MG63 (cell line): ENCODE measurements at places on chromosomes 16 and 17. TPM values are rescaled to one million over a fixed set of nuclear protein-coding genes. Genes with fewer than 3 reads are reported as not detected.

Gene CTRL
- 0.72 and 1.9 TPM in 2 replicates for total RNA-seq

DNA sequence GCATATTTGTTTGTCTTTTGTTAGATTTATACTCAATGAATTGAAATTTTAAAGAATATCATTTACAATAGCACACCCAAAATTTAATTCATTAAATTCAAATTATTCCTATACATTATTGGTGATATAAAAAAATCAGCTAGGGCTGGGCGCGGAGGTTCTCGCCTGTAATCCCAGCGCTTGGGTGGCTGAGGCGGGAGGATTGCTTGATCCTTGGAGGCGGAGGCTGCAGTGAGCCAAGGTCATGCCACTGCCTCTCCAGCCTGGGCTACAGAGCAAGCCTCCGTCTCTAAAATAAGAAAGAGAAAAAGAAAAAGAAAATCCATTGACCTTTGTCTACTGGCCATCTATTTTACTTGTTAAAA, 4.5 kb upstream of the PRDM7 start:
- no peak for DNase-seq

Gene CD300LG
- not detected in 2 replicates for total RNA-seq

Gene CMTM2
- total RNA-seq, result not detected in 2 replicates

DNA sequence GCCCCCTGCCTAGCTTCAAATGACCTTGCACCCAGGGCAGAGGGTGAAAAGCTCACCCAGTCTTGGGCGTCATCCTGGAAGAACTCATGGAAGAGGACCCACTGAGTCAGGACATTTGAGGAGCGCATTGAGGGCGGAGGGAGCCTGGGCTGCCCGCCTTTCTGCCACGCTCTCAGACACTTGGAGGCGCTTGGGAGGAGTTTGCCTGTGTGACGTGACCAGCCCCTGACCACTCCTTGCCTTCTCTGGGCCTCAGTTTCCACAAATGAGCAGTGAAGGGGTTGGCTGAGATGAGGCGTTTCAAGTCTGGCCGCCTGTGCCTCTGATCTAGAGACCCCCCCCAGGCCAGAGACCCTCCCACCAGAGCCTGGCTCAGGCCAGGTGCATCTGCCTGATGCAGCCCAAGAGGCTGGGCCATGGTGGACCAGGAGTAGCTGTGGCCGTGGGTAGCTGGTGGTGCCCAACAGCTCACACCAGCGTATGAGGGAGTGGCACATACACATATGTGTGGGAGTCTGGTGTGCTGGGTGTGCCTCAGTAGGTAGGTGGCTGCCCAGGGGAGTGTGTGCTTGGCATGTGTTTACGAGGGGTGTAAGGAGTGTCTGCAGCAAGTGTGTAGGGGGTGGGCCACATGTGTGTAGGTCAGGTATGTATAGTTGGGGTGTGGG, 80.2 kb upstream of the TOB1 start:
- no peak for DNase-seq

Gene LPO
- total RNA-seq, result not detected in 2 replicates
